ENCODE measurements at places on chromosomes 2 and 18. TPM values are rescaled to one million over a fixed set of nuclear protein-coding genes. Genes with fewer than 3 reads are reported as not detected.

Gene RANBP2
- total RNA-seq: 56.4 TPM

Gene LAMA1
- total RNA-seq: 0.82 TPM

Gene TEX51
- not detected for total RNA-seq

Gene TEKT4
- total RNA-seq: not detected

Gene CRYGD
- total RNA-seq: not detected

Gene ATG16L1
- 18.0 TPM for total RNA-seq

DNA sequence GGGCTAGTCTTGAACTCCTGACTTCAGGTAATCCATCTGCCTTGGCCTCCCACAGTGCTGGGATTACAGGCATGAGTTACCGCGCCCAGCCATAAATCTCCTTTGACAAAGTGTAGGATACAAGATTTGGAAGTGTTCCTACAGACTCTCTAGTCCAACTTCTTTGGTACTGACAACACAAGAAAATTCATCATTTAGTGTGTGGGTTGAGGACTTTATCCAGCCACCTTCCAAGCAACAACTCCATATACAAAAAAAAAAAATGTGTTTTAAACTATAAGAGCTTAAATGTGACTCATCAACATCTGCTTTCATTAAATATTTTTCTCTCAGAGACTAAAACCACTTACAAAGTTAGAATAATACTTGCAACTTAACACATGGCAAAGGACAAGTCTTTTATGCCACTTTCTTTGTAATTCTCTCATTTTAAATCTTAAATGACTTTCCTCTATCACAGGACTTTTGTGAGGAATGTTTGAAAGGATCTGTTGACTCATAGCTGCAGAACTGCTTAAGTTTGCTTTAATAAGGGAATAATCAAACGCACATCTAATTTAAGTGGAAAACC is 46.2 kb upstream of the ITGAV start:
- H3K36me3 ChIP-seq: no peaks in the 10 kb centered on the region
- H3K4me3 ChIP-seq: no peak overlapping the region
- H3K27ac ChIP-seq: peak overlapping the region; percentile 30
- H3K4me1 ChIP-seq: peaks cover 5% of the 10 kb centered on the region
- no peak for DNase-seq

DNA sequence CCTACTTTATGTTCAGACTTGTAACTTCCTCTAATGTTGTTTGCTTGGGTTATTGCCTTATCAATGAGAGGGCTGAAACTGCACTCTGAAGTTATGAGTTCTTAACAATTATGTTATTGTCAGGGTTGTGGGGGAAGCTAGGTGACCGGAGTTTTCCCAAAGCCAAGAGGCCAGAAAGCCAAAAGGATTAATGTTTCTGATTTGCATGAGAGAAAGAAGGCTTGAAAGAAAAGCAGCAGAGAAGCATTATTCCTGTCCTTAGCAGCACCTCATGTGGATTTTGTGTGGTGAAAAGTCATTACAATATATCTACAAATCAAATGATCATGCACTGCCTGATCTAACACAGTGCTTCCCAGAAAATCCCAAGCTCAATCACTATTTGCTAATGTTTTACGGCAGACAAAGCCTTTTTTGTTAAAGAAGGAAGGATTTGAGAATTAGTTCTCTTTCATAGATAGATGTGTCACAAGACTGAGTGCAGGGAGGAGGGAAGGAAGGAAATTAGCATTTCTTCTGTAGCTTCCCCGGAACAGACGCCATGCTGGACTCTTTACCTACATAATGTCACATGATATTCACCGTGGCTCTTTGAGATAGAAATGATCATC is 203.2 kb downstream of the ALK start:
- no peaks in the 10 kb centered on the region for H3K27me3 ChIP-seq
- H3K4me1 ChIP-seq: no peaks in the 10 kb centered on the region
- no peak for DNase-seq
- no peaks in the 10 kb centered on the region for H3K36me3 ChIP-seq
- no peak overlapping the region for H3K4me3 ChIP-seq

DNA sequence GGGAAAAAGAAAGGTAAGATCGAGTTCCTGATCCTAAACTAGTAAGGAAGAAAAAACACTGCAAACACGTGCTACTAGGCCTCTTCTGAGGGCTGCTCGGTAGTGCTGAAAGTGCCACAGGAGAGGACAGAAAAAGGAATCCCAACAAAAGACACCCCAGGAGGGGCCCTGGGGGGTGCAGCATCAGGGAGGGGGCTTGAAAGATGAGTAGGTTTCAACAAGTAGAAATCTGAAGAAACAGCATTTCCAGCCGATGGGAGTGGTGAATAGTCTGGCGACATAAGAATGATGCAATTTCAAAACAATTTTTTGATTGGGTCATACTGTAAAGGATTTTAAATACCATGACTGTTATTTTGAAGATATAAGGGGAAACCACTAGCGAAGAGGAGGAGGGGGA is 98.6 kb downstream of the NOL10 start:
- no peak overlapping the region for H3K4me3 ChIP-seq
- no peaks in the 10 kb centered on the region for H3K27me3 ChIP-seq
- peaks cover 75% of the 10 kb centered on the region for H3K36me3 ChIP-seq
- no peak for DNase-seq

GRCh38 chr2:227471924-227472264 is at the start of gene AGFG1:
TSS of gene AGFG1 (plus strand) at chr2:227472156. CDS start at chr2:227472422, 266 bp downstream.
- H3K27ac ChIP-seq: peak within 1 kb of the TSS; percentile 96
- H3K4me1 ChIP-seq: peaks cover 25% of the 10 kb centered on the region
- peak; percentile 82 for DNase-seq
- H3K27me3 ChIP-seq: no peaks in the 10 kb centered on the region
- peak within 1 kb of the TSS; percentile 93 for H3K4me3 ChIP-seq
- H3K36me3 ChIP-seq: no peaks in the 10 kb centered on the region

- H3K27ac ChIP-seq: peak overlapping the region; percentile 2
- H3K27me3 ChIP-seq: no peaks in the 10 kb centered on the region
- H3K36me3 ChIP-seq: no peaks in the 10 kb centered on the region
- peaks cover 36% of the 10 kb centered on the region for H3K4me1 ChIP-seq
Measured at GRCh38 chr2:120470041-120470965, 124.4 kb downstream of the INHBB start.

GRCh38 chr2:200654823-200655222 is 69.0 kb downstream of the AOX1 start:
- no peak for DNase-seq
- H3K4me3 ChIP-seq: no peak overlapping the region
- H3K36me3 ChIP-seq: no peaks in the 10 kb centered on the region
- H3K4me1 ChIP-seq: no peaks in the 10 kb centered on the region

- DNase-seq: no peak
- H3K4me1 ChIP-seq: peaks cover 6% of the 10 kb centered on the region
- H3K4me3 ChIP-seq: no peak overlapping the region
Measured at GRCh38 chr2:108633409-108633808, 85.9 kb upstream of the RANBP2 start.

DNA sequence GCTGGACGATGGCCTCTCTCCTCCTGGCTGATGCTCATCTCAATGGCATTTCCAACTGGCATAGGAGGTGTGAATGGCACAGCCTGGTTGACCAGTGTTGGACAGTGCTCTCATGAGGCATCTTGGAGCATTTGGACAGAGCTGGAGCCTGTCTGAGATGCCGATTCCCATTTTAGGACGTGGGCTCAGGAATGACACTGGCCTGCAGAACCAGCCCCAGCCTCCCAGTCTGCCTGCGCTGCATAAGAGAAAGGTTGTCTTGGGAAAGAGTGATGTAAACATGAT is 118.2 kb upstream of the COPS8 start:
- DNase-seq: no peak
- no peaks in the 10 kb centered on the region for H3K4me1 ChIP-seq
- no peaks in the 10 kb centered on the region for H3K27me3 ChIP-seq
- no peaks in the 10 kb centered on the region for H3K36me3 ChIP-seq
- no peak overlapping the region for H3K4me3 ChIP-seq

DNA sequence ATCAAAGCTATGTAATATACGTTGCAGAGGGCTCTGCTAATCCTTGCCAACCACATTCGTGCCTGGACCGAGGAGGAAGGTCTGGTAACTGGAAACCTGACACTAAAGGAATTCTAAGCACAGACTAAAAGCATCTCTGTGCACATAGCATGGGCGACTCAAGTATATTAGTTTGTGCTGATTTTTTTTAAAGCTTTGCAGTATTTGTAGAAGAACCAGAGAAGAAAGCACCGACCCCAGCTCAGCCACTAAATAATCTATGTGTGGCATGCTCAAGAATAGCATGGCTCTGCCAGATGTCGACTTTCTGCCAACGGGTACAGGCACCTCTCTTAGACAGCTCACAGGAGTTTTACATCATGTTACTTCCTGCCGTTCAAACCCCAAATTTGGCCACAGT is 73.2 kb upstream of the NRP2 start:
- no peaks in the 10 kb centered on the region for H3K27me3 ChIP-seq
- H3K4me1 ChIP-seq: peaks cover 3% of the 10 kb centered on the region
- H3K27ac ChIP-seq: no peak overlapping the region
- no peak overlapping the region for H3K4me3 ChIP-seq
- no peaks in the 10 kb centered on the region for H3K36me3 ChIP-seq

GRCh38 chr2:149783284-149783683 is 195.7 kb upstream of the MMADHC start:
- DNase-seq: no peak
- H3K36me3 ChIP-seq: no peaks in the 10 kb centered on the region
- no peak overlapping the region for H3K27ac ChIP-seq

- DNase-seq: no peak
- no peaks in the 10 kb centered on the region for H3K27me3 ChIP-seq
- H3K4me3 ChIP-seq: no peak overlapping the region
- H3K27ac ChIP-seq: no peak overlapping the region
- H3K4me1 ChIP-seq: peaks cover 67% of the 10 kb centered on the region
Measured at GRCh38 chr18:57785751-57786437, 17.2 kb downstream of the ATP8B1 start.

- H3K27ac ChIP-seq: peak within 1 kb of the TSS; percentile 66
- H3K4me1 ChIP-seq: peaks cover 35% of the 10 kb centered on the region
- H3K36me3 ChIP-seq: no peaks in the 10 kb centered on the region
- peaks cover 18% of the 10 kb centered on the region for H3K27me3 ChIP-seq
- H3K4me3 ChIP-seq: peak within 1 kb of the TSS; percentile 77
Measured at GRCh38 chr2:19358242-19359020, at the start of gene OSR1. TSS of gene OSR1 (minus strand) at chr2:19358623. CDS start at chr2:19353805, 4,818 bp downstream.

- no peak overlapping the region for H3K27ac ChIP-seq
- no peaks in the 10 kb centered on the region for H3K4me1 ChIP-seq
- no peaks in the 10 kb centered on the region for H3K27me3 ChIP-seq
- no peak for DNase-seq
Measured at GRCh38 chr18:8797206-8797605, 91.8 kb downstream of the MTCL1 start.

GRCh38 chr2:144583381-144583729 is 63.4 kb upstream of the ZEB2 start:
- no peaks in the 10 kb centered on the region for H3K4me1 ChIP-seq
- H3K27ac ChIP-seq: no peak overlapping the region
- no peak overlapping the region for H3K4me3 ChIP-seq
- no peaks in the 10 kb centered on the region for H3K36me3 ChIP-seq
- DNase-seq: no peak
- H3K27me3 ChIP-seq: no peaks in the 10 kb centered on the region

DNA sequence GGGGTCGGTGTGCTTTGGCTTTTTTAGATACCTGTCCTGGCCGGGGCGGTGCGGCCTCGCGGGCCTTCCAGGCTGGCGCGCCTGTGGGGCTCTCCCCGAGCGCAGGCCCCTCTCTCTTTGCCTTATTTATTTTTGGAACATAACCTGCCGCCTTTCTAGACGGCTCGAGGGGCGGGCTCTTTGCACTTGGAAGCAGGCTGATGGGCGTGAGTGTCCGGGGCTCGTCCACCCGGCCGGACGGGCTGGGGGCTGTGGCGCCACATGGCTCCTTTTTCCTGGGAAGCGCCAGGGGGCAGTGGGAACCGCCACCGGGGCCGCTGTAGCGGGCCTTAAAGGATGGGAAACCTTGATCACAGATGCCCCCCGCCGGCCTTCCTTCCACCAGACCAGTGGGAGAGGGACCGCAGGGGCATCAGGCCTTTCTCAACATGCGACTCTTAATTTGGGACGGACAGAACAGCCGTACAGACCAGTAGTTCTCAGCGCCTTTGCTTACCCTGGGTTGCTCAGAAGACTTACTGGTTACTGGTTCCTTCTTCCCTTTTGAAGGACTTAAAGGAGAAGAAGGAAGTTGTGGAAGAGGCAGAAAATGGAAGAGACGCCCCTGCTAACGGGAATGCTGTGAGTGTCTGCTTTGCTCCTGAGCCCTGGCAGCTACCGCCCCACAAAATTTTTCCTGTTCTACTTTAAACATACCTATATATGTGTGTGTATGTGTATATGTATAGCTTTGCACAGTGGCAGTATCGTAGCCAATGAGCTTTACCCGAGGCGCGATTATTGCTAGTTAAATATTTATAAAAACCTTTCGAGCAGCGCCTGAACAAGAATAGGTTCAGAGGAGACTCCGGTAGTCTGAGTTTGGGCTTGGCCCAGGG is 2.7 kb downstream of the PTMA start:
- DNase-seq: peak; percentile 46
- H3K27ac ChIP-seq: peak overlapping the region; percentile 98
- no peaks in the 10 kb centered on the region for H3K27me3 ChIP-seq
- peak overlapping the region; percentile 72 for H3K4me3 ChIP-seq

GRCh38 chr2:227462462-227462951 is 9.4 kb upstream of the AGFG1 start:
- H3K4me1 ChIP-seq: no peaks in the 10 kb centered on the region
- no peak for DNase-seq
- H3K27ac ChIP-seq: no peak overlapping the region
- H3K4me3 ChIP-seq: no peak overlapping the region

GRCh38 chr18:63867368-63868125 is 20.0 kb upstream of the SERPINB2 start:
- no peak overlapping the region for H3K4me3 ChIP-seq
- no peaks in the 10 kb centered on the region for H3K36me3 ChIP-seq
- no peak for DNase-seq
- no peaks in the 10 kb centered on the region for H3K27me3 ChIP-seq
- H3K4me1 ChIP-seq: no peaks in the 10 kb centered on the region
